ENCODE measurements at places on chromosomes 13 and 19.

- DNase-seq, result no peak
Observed at GRCh38 chr19:24062190-24062589, 24.8 kb upstream of the ZNF254 start.

- DNase-seq, result no peak
Observed at GRCh38 chr19:6769006-6769619, 1.9 kb upstream of the SH2D3A start.

- DNase-seq, result no peak
Observed at GRCh38 chr19:32165750-32166149, 179.7 kb upstream of the ZNF507 start.

- DNase-seq, result no peak
Observed at GRCh38 chr13:79637133-79637763, 156.3 kb downstream of the NDFIP2 start.

DNA sequence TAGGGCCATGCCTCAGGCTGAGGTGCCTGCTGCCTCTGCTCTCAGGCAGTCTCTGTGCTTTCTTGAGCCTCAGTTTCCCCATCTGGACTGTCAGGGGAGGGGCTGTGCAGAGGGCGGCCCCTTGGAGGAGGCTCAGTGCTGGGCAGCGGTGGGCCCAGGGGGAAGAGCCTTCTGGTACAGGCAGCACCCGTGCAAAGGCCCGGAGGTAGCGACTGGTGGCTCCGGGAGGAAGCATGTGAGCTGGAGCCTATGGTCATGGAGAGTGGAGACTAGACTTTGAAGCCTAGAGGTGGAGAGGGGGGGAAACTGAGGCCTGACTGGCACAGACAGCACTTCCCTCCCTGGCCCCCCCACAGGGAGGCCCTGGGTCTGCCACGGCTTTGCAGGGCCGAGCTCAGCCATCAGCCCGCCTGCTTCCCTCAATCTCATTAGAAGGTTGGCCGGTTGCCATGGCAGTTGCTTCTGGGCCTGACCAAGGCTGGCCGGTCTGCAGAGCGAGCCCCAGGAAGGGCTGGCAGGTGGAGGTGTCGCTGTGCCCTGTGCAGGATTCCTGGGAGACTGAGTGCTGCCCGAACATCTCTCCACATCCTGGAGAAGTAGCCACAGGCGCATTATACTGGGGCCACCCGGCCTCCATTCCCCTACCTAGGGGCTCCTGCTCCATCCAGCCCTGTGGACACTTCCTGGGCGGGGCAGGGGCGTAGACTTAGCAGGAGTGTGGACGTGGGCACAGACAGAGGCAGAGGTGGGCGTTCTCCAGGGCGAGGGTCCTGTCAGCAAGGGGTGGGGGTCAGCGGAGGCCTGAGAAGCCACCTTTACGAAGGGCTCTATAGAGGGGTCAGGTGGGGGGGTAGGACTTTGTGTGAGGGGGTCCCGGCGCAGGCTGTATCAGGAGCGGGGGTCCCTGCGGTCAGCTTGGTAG is 53.2 kb downstream of the CRTC1 start:
- no peak for DNase-seq

GRCh38 chr13:97631158-97631557 is 197.2 kb downstream of the RAP2A start:
- DNase-seq, result no peak

GRCh38 chr13:113028336-113029060 is 59.5 kb downstream of the MCF2L start:
- no peak for DNase-seq

DNA sequence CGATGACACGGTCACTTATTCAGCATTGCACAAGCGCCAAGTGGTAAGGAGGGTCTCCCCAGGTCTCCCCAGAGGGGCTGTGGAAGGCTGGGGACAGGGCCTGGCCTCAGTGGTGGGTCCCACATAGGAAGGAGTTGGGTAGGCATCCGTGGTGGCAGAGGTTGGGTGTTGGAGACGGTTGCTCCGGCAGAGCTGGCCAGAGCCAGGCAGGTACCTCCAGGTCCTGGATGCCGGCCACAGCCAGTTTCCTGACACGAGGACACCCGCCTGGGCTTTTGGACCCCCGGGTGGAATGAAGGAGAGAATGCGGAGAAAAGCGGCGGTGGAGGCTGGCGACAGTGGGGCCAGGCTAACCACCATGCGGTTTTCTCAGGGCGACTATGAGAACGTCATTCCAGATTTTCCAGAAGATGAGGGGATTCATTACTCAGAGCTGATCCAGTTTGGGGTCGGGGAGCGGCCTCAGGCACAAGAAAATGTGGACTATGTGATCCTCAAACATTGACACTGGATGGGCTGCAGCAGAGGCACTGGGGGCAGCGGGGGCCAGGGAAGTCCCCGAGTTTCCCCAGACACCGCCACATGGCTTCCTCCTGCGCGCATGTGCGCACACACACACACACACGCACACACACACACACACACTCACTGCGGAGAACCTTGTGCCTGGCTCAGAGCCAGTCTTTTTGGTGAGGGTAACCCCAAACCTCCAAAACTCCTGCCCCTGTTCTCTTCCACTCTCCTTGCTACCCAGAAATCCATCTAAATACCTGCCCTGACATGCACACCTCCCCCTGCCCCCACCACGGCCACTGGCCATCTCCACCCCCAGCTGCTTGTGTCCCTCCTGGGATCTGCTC is 1.3 kb upstream of the FFAR1 start:
- no peak for DNase-seq

DNA sequence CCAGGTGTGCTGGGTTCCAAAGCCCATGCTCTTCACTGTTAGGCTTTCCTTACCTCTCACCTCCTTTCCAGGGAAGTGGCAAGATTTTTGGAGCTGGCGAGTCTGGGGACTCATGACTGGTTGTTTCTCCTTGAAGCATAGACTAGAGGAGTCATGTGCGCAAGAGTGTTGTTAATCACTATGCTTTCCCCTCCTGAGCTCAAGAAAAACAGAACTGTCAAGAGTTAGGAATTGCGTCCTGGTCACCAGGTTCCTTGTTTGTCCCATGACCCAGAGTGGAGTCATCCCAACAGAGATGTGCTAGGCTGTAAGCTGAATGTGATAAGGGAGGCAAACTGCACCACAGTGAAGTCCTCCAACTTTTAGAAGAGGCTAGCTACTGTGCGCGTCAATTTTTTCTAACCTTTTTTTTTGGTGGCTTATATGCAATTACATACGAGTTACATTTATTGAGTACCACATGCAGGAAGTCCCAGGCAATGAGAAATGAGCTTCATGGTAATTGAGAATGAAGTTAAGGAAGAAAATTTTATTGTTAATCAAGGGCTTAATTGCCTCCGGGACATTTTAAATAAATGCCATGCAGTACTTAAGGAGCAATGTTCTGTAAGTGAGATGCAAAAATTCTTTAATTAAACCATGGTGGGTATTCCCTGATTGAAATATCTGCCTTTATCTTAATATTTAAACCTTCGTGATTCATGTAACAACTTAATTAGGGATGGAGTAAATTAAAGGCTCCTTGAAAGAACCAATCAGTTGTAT is 233.9 kb downstream of the ZIC5 start:
- no peak for DNase-seq

Data from smooth muscle cell of the brain vasculature (primary cell).